ENCODE measurements at places on chromosomes 2 and 18.

DNA sequence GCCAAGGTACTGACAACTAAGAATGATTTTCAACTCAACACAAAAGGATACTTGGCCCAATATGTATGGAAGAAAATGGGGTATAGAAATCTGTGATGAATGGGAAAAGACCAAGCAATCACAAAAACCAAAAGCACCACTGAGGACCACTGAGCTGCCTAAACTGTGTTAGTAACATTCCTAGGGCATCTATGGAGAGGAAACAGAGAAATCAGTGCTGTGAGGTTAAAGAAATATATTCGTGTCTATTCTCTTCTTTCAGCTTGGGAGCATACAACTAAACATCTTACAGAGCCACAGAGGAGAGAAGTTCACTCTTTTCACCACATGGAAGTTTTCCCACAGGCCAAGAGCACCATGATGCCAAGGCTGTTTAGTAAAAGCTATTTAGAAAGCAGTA is 47.3 kb upstream of the CALCRL start:
- no peak for DNase-seq

GRCh38 chr18:43780782-43781340 is 503.6 kb upstream of the SYT4 start:
- peak; percentile 48 for DNase-seq

GRCh38 chr2:212032032-212032431 is 506.6 kb downstream of the ERBB4 start:
- DNase-seq: peak; percentile 54

- DNase-seq: no peak
Observed at GRCh38 chr2:45974056-45974455, 322.6 kb downstream of the PRKCE start.

GRCh38 chr18:332721-333510 is 65.1 kb upstream of the THOC1 start:
- no peak for DNase-seq

- DNase-seq: peak; percentile 64
Observed at GRCh38 chr2:148642891-148643416, 1.6 kb upstream of the EPC2 start.

- no peak for DNase-seq
Observed at GRCh38 chr2:141041281-141041680, 1089.5 kb downstream of the LRP1B start.

- DNase-seq: peak; percentile 20
Observed at GRCh38 chr2:174977364-174977763, 27.8 kb downstream of the CHN1 start.
